ENCODE measurements at places on chromosomes 5 and 9.

GRCh38 chr9:114590328-114590727 lies 2.8 kb downstream of the ATP6V1G1 start:
- DNase-seq = no peak

GRCh38 chr9:36484124-36484523 lies 84.1 kb upstream of the RNF38 start:
- no peak for DNase-seq

DNA sequence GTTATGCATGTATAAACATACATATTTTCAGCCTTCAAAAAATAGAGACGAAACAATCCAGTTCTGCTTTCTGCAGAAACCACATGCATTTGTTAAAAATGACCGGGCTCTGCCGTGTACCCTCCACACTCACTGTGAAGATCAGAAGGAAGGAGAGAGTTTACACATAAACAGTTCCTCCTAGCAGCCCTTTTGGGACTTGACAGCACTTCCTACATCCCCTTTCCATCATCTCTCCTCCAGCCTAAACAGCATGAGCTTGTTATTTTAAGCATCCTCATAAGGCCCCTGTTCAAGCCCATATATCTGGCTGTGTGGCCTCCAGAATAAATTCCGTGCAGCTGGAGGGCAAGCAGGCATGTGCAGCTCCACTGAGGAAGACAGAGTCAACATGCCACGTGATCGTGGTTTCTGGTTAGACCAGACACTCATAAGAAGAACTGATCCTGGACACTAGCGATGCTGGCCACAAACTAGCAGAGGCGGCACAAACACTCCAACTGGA lies 42.2 kb downstream of the NIPAL4 start:
- no peak for DNase-seq

GRCh38 chr5:39716532-39717028 lies 291.8 kb upstream of the DAB2 start:
- DNase-seq = no peak

DNA sequence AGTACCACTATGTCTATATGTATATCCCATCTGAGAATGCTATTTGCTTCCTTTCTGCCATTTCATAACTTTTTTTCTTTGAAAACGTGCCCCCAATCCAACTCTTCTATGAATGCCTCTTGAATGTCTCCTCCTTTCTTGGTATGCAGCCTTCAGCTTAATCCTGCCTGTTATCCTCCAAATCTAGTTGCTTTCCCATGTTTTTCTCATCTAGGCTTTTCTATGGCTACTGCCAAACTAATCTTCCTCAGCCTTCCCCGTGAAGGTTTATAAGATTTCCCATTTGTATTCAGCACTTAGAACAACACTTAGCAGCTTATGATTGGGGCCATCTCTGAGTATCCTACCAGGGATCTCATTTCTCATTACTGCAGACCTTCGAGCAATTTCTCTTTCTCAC lies 2.5 kb downstream of the TGFBR1 start:
- DNase-seq = no peak
